ENCODE measurements at places on chromosomes 4 and X. TPM values are rescaled to one million over a fixed set of nuclear protein-coding genes. Genes with fewer than 3 reads are reported as not detected.
A peak's percentile ranks its signal among the peaks of the same experiment; 100 is the strongest.

GRCh38 chr4:3715855-3716630 lies 50.1 kb upstream of the ADRA2C start:
- no peaks in the 10 kb centered on the region for H3K4me1 ChIP-seq
- DNase-seq: no peak
- no peak overlapping the region for H3K4me3 ChIP-seq
- no peaks in the 10 kb centered on the region for H3K36me3 ChIP-seq

The SHOX gene
- total RNA-seq: not detected

DNA sequence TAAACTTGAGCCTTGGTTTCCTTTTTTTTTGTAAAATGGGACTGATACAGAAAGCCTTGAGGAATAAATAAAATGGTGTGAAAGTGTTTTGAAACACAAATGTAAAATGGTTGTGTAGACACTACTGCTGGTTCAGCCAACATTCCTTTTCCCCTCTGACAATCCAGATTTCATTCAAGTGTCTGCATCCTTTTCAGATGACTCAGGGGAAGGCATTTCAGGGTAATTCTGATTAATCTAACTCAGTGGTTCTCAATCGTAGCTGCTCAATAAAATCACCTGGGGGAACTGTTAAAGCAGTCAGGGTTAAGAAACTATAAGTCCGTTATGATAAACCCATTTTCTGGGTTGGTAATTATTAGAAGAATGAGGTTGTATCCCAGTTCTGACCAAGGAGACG lies 4.6 kb downstream of the ARHGAP10 start:
- H3K4me3 ChIP-seq: no peak overlapping the region
- peaks cover 14% of the 10 kb centered on the region for H3K27me3 ChIP-seq

GRCh38 chr4:86685401-86685800 lies 91.3 kb downstream of the PTPN13 start:
- H3K4me3 ChIP-seq: no peak overlapping the region
- H3K27ac ChIP-seq: no peak overlapping the region
- no peaks in the 10 kb centered on the region for H3K4me1 ChIP-seq
- H3K27me3 ChIP-seq: peaks cover 2% of the 10 kb centered on the region
- no peak for DNase-seq

DNA sequence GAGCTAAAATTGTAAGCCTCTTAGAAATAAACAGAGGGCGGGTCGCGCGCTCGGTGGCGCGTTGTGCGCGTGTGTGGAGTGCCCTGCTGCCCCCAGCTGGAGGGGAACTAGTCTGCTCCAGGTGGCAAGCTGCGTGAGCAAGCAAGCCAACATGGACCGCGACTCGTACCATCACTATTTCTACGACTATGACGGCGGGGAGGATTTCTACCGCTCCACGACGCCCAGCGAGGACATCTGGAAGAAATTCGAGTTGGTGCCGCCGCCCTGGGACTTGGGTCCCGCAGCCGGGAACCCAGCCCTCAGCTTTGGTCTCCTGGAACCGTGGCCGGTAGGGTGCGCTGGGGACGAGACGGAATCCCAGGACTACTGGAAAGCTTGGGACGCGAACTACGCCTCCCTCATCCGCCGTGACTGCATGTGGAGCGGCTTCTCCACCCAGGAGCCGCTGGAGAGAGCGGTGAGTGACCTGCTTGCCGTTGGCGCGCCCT lies 66.1 kb downstream of the DNAAF6 start:
- peaks cover 9% of the 10 kb centered on the region for H3K27me3 ChIP-seq
- no peak overlapping the region for H3K4me3 ChIP-seq
- no peaks in the 10 kb centered on the region for H3K4me1 ChIP-seq

GRCh38 chrX:71625471-71625870 lies 7.2 kb upstream of the CXCR3 start:
- no peaks in the 10 kb centered on the region for H3K27me3 ChIP-seq
- H3K27ac ChIP-seq: no peak overlapping the region
- no peak overlapping the region for H3K4me3 ChIP-seq
- H3K36me3 ChIP-seq: no peaks in the 10 kb centered on the region

The MAOB gene
- total RNA-seq: not detected

The DUSP9 gene
- total RNA-seq: 0.10 TPM

DNA sequence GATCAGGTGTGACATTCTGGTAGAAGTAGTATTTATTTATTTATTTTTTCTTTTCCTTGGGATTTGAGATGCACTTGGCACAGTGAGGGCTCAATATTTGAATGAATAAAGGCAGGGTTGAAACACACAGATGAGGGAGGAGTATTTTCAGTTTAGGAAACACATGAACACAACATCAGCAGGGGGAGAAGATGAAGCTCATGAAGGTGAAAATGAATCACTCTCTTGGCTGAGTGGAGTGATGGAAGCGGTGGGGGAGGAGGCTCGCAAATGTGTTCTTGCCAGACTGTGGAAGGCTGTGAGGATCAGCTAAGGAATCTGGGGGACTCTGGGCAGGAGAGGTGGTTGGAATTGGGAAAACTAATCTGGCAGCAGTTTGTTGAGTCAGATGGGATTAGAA lies 55.3 kb downstream of the ARHGAP10 start:
- no peaks in the 10 kb centered on the region for H3K36me3 ChIP-seq
- H3K4me3 ChIP-seq: no peak overlapping the region
- H3K27me3 ChIP-seq: peaks cover 2% of the 10 kb centered on the region

- no peak for DNase-seq
- no peak overlapping the region for H3K4me3 ChIP-seq
- no peaks in the 10 kb centered on the region for H3K27me3 ChIP-seq
- H3K4me1 ChIP-seq: no peaks in the 10 kb centered on the region
These were observed 13.2 kb upstream of the SH3TC1 start for GRCh38 chr4:8185930-8186329.

DNA sequence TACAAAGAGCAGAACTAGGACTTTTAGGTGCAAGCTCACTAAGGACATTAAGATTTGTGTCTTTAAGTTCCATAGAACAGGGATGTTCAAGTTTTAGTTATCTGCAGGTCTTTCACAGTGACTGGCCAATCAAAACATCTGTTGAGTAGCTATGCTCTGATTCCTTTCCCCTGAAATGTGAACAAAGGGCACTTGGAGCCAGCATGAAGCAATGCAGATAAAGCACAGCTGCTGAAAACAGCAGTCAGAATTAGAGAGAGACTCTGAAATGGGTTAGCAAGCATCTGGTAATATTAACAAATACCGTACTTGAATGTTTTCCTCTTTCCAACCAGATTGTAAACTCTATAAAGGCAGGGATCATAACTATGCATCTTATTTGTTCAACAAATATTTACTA lies 276.9 kb downstream of the RAB28 start:
- no peak for DNase-seq
- H3K27ac ChIP-seq: no peak overlapping the region
- no peaks in the 10 kb centered on the region for H3K36me3 ChIP-seq
- H3K4me1 ChIP-seq: no peaks in the 10 kb centered on the region
- no peaks in the 10 kb centered on the region for H3K27me3 ChIP-seq
- H3K4me3 ChIP-seq: no peak overlapping the region

The ENPEP gene
- 0.03 TPM for total RNA-seq

DNA sequence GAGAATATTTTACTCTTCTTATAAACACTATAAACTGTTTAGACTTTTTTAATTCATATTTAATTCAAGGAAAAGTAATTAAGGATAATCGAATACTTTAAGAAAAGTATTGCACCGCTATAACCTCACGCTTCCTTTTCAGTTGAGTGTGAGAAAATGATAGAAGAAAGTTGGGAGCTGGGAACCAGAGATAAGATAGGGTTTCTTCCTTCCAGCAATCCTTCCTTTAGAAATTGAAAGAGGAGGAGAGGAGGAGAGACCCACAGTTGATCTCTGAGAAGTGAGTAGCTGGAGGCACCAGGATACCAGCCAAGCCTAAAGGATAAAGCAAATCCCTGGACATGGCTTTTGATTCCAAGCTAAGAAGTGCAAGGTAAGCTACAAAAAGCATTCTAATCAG lies 242.3 kb upstream of the NOCT start:
- no peaks in the 10 kb centered on the region for H3K36me3 ChIP-seq
- no peaks in the 10 kb centered on the region for H3K27me3 ChIP-seq
- H3K4me3 ChIP-seq: no peak overlapping the region
- no peak overlapping the region for H3K27ac ChIP-seq
- H3K4me1 ChIP-seq: no peaks in the 10 kb centered on the region

The HELT gene
- total RNA-seq: not detected

The TMEM154 gene
- 13.0 TPM for total RNA-seq

DNA sequence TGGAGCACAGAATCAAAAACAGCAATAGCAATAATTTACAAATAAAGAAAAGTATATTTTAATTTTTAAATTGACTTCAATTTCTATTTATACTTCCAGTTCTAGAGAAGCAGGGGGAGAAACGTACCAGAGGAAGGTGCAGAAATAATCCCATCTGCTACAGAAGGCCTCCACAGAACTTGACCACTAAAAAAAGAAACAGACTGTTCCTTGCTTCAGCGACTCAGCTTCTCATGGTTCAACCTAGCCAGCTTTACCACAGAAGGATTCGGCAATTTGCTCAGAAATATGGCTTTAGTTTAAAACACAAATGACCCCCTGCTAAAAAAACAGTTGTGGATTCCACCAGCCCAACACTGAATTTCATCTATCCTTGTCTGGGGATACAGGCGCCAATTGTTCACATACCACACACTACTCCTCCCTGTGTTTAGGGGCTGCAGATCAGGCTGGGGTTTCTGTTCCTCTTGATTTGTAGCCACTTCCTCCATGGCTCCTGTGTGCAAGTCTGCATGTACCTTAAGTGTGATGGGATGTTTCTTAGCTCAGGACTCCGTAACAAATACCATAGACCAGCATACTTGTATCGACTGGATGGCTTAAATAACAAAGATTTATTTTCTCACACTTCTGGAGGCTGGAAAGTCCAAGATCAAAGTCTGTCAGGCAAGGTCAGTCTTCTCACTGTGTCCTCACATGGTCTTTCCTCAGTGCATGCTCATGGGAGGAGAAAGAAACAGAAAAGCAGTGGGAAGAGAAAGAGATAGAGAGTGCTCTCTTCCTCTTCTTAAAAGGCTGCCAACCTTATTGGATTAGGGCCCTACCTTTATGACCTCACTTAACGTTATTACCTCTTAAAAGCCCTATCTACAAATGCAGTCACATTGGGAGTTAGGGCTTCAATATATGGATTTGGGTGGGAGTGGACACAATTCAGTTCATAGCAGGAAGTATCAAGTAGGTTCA lies 79.1 kb downstream of the AMOT start:
- no peak overlapping the region for H3K27ac ChIP-seq
- H3K4me1 ChIP-seq: no peaks in the 10 kb centered on the region
- no peak for DNase-seq
- H3K4me3 ChIP-seq: no peak overlapping the region
- peaks cover 6% of the 10 kb centered on the region for H3K27me3 ChIP-seq

GRCh38 chr4:8400632-8401325 lies 39.7 kb downstream of the ACOX3 start:
- no peaks in the 10 kb centered on the region for H3K4me1 ChIP-seq
- no peaks in the 10 kb centered on the region for H3K36me3 ChIP-seq
- H3K27me3 ChIP-seq: no peaks in the 10 kb centered on the region
- H3K27ac ChIP-seq: no peak overlapping the region

The CFAP99 gene
- not detected for total RNA-seq

DNA sequence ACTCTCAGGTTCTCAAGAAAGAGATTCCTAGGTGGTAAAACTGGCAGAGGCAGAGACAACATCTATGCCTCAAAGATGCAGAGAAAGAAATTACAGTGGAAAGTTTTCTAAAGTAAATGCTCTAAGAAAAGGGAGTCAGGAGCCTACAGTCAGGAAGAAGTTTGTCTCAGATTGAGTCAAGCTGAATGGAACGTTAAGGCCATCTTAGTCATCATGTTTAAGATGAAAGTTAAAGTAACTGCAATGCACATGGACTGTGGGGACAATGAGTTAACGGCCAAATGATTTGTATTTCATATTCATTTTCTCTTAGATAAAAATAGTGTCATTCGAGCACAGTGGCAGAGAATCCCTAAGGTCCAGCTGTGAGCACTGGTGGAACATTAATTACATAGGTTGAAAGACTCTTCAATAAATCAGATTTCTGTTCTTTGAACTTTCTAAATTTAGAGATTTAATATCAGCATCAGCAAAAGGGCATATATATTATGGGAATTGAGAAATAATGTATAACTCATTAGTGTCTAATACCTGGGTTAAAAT lies 384.6 kb downstream of the DTHD1 start:
- DNase-seq: no peak
- peaks cover 1% of the 10 kb centered on the region for H3K27me3 ChIP-seq
- no peaks in the 10 kb centered on the region for H3K36me3 ChIP-seq
- no peak overlapping the region for H3K27ac ChIP-seq

GRCh38 chr4:85726555-85726954 lies 251.6 kb downstream of the ARHGAP24 start:
- DNase-seq: no peak
- no peaks in the 10 kb centered on the region for H3K27me3 ChIP-seq
- H3K4me1 ChIP-seq: no peaks in the 10 kb centered on the region

GRCh38 chrX:83916525-83916924 lies 55.6 kb downstream of the CYLC1 start:
- no peaks in the 10 kb centered on the region for H3K4me1 ChIP-seq
- no peaks in the 10 kb centered on the region for H3K36me3 ChIP-seq
- no peak overlapping the region for H3K4me3 ChIP-seq
- H3K27ac ChIP-seq: no peak overlapping the region

GRCh38 chr4:138992676-138993075 lies 22.9 kb upstream of the NOCT start:
- no peaks in the 10 kb centered on the region for H3K36me3 ChIP-seq
- H3K4me1 ChIP-seq: no peaks in the 10 kb centered on the region
- DNase-seq: no peak
- no peak overlapping the region for H3K4me3 ChIP-seq
- peaks cover 5% of the 10 kb centered on the region for H3K27me3 ChIP-seq

DNA sequence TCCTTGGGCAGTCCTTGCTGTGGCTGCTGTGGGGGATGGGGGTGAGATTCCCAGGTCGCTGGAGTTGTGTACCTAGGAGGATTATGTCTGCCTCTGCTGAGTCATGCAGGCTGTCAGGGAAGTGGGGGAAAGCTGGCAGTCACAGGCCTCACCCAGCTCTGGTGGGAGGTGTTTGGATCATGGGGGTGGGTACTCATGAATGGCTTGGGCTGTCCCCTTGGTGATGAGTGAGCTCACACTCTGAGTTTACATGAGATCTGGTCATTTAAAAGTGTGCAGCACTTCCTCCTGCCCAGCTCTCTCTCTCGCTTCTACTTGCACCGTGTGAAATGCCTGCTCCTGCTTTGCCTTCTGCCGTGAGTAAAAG lies 24.6 kb upstream of the PDLIM3 start:
- DNase-seq: no peak
- H3K27me3 ChIP-seq: peaks cover 5% of the 10 kb centered on the region
- H3K4me1 ChIP-seq: no peaks in the 10 kb centered on the region
- H3K36me3 ChIP-seq: no peaks in the 10 kb centered on the region
- H3K27ac ChIP-seq: no peak overlapping the region

DNA sequence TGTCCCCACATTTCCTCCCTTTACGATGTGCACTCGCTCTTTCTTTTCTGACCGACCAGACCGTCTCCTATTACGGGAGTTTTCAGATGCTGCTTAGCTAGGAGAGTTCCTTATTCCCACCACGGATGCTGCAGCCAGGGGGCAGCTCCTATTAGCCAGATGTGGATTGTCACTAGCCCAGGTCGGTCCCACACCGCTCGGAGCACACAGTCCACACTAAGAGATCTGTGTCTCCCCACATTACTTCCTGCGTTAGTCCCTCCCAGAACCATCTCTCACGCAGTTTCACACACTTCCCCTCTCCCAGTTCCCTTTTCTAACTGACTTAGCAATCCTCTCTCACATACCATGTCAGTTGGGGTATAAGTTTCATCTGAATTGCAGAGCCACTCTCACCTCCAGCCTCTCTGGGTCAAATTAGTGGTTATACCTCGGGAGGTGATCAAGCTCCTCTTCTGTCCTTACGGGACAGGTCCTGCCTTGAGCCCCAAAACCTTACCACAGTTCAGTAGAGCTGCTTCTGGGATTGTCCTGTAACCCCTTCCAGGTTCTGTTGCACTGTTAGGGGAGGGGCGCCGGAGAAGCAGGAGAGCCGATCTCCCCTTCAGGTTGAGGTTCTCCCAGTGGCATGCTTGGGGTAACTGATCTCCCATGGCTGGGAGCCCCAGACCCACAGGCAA lies 28.2 kb downstream of the SULT1E1 start:
- H3K4me3 ChIP-seq: peak overlapping the region; percentile 85
- DNase-seq: no peak
- H3K4me1 ChIP-seq: peaks cover 9% of the 10 kb centered on the region
- H3K27me3 ChIP-seq: no peaks in the 10 kb centered on the region
- peak overlapping the region; percentile 52 for H3K27ac ChIP-seq

All from activated T-helper 1 cell treated with anti-CD3 and anti-CD28 coated beads, Interleukin-12 subunit alpha, Interleukin-12 subunit beta, Interleukin-2, Interleukin-4 antibody, amounts not matched to agents 30 ng/mL and 10 ng/mL and 1 ng/mL, durations not matched to agents 14 hours and 24 hours and 36 hours (primary cell).